ENCODE measurements at places on chromosomes 1 and 21.

- no peak for DNase-seq
Measured at GRCh38 chr21:34004013-34004938, 69.1 kb upstream of the MRPS6 start.

- no peak for DNase-seq
Measured at GRCh38 chr21:25867061-25867460, 132.3 kb downstream of the GABPA start.

DNA sequence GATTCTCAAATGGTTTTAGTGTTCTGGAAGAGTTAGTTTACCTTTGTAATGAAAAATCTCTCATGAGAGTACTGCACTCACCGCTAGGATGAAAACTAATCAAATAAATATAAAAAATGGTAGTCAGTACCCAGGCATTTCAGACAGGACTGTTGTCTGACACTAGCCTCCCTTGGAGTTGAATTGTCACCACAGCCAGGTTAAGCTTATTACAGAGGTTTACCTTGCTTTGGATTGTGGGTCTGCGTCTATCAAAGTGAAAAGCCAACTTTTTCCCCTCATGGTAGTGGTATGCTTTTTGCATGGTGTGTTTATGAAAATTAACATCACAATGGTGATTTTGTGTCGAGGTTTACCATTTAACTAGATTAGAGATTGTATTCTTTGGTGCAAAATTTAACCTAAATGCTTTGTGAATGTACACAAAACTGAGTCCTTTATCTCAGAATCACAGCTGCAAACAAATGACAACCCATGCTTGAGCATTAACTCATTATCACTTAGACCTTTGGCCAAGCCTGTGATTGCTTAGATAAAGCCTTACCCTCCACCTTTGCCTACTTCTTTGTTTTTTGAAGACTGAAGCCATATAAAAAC lies 20.1 kb downstream of the RAP1A start:
- DNase-seq, result no peak

DNA sequence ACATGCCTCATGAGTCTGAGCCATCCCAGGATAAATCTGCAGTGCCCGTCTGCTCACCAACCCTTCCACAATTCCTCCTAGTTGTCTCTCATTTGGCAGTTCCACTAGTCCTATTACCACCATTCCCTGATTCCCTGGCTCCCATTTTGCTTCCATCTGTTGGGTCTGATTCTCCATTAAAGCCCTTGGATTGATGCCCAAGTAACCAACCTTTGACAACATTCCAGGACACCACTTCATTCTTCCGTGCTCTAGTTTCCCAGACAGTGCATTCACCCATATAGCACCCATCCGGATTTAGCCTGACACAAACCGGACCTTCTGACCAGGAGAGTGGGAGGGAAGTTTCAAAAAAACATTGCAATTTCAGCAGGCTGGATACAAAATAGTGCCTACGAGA lies 189.4 kb upstream of the PALMD start:
- no peak for DNase-seq

DNA sequence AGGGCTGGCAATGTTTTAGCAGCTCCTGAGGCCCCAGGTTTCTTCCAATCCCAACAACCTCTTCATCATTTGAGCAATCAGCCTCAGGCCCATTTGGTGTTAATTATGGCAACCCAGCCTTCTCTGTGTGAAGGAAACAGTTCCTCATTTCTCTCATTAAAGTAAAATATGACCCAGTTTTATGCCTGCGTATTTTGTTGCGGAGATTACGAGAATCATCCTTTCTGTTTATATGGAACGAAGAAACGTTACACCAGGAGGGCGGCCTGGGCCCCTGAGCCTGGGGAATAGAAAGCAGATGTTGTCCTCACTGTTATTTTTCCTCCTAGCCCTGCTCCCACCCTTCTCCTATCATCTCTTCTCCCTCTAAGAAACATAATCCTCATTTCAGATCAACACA lies 332.2 kb upstream of the USP24 start:
- no peak for DNase-seq

- peak; percentile 13 for DNase-seq
Measured at GRCh38 chr1:240237305-240237721, 145.6 kb downstream of the FMN2 start.

DNA sequence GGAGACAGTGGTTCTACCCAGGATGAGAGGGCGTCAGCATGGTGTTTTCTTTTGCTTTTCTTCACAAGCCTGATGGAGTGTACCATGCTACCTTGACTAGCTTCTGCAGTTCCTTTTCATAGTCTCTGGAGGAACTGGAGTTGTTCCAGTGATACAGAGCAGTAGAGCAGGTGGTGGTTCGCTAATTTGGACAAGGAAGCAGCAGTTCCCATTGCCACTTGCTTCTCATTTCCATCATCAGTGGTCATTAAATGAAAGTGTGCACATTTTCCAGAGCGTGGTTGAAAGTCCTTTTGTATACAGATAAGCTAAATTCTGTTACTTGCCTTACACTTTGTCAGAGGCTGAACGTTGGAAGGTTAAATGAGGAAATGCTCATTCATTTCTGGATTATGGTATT lies 182.3 kb downstream of the C1orf21 start:
- DNase-seq, result no peak

- DNase-seq, result no peak
Measured at GRCh38 chr21:14080040-14080763, 130.6 kb downstream of the LIPI start.

GRCh38 chr1:237416924-237417655 lies 375.1 kb downstream of the RYR2 start:
- no peak for DNase-seq

- DNase-seq, result no peak
Measured at GRCh38 chr1:207845109-207845508, 65.8 kb downstream of the CD34 start.

DNA sequence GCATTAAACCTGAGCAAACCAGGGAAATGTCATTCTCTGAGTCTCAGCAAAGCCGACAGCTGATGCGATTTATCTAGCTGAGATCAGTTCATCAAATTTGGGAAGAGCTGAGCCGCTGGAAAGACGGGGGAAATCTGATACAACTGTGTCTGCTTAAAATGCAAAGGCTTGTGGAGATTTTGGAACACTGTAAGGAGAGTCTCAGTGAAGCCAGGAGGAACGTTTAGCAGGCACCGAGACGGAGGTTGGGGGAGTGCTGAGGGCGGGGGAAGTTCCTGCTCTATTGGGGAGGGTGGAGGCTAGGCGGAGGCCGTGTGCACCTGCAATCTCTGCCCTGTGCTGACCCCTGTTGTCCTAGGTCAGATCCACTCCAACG lies 143.2 kb upstream of the CSF3R start:
- no peak for DNase-seq

DNA sequence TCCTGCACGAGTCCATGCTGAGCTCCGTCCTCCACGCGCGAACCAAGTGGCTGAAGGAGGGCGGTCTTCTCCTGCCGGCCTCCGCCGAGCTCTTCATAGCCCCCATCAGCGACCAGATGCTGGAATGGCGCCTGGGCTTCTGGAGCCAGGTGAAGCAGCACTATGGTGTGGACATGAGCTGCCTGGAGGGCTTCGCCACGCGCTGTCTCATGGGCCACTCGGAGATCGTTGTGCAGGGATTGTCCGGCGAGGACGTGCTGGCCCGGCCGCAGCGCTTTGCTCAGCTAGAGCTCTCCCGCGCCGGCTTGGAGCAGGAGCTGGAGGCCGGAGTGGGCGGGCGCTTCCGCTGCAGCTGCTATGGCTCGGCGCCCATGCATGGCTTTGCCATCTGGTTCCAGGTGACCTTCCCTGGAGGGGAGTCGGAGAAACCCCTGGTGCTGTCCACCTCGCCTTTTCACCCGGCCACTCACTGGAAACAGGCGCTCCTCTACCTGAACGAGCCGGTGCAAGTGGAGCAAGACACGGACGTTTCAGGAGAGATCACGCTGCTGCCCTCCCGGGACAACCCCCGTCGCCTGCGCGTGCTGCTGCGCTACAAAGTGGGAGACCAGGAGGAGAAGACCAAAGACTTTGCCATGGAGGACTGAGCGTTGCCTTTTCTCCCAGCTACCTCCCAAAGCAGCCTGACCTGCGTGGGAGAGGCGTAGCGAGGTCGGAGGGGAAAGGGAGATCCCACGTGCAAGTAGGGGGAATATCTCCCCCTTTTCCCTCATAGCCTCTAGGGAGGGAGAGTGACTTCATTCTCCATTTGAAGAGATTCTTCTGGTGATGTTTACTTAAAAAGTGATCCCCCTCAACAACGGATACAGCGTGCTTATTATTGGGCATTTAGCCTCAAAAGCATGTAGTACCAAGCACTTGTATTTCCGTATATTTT lies 991 bp downstream of the PRMT6 start:
- peak; percentile 23 for DNase-seq

GRCh38 chr1:107680579-107680985 lies 284.4 kb downstream of the VAV3 start:
- DNase-seq, result no peak

DNA sequence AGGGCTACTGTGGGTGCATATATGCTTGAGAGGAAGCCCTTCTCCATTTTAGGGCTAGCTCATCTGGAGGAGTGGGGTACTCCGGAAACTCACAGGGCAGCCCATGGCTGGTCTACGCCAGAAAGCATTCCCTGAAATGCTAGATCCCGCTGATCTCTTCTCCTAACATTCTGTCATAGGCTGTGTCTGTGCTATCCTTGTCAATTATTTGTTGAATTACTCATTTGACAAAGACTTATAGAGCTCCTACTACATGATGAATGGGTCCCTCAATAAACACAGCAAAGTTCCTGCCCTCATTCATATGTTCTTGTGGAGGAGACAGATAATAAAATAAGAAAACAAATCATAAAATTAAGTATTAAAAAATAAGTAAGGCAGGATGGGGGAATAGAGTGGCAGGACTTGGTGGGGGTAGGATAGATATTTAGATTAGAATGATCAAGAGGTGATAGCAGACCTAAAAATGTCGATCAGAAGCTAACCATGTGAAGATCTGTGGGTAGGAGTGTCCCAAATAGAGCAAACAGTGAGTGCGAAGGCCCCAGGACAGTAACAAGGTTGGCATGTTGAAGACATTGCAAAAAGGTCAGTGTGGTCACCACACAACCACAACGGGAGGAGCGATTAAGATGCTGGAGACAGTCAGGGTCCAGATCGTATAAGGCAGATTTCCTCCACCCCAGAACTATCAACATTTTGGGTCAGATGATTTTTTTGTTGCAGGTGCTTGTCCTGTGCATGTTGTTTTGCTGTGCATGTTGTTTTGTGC lies 13.2 kb downstream of the NGF start:
- DNase-seq, result no peak

DNA sequence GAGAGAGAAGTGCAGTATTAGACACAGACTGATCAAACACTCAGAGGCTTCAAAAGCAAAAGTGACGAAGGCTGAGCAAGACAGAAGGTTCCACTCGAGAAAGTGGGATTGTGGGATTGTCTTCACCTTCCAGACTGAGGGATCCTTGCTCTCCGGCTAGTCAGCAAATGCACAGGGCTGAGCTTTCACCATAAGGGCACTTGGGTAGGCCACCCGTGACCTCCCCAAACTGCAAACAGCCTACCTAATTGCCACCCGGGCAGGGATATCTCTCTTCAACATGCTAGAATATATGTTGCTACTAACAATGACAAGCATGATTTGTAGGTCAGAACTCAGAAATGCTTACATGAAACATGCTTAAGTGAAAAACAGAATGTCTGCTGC lies 35.3 kb upstream of the RIPK4 start:
- DNase-seq, result no peak

- no peak for DNase-seq
Measured at GRCh38 chr1:246144931-246145330, 362.1 kb downstream of the SMYD3 start.

GRCh38 chr1:26957306-26957705 lies 3.0 kb downstream of the KDF1 start:
- DNase-seq, result no peak

DNA sequence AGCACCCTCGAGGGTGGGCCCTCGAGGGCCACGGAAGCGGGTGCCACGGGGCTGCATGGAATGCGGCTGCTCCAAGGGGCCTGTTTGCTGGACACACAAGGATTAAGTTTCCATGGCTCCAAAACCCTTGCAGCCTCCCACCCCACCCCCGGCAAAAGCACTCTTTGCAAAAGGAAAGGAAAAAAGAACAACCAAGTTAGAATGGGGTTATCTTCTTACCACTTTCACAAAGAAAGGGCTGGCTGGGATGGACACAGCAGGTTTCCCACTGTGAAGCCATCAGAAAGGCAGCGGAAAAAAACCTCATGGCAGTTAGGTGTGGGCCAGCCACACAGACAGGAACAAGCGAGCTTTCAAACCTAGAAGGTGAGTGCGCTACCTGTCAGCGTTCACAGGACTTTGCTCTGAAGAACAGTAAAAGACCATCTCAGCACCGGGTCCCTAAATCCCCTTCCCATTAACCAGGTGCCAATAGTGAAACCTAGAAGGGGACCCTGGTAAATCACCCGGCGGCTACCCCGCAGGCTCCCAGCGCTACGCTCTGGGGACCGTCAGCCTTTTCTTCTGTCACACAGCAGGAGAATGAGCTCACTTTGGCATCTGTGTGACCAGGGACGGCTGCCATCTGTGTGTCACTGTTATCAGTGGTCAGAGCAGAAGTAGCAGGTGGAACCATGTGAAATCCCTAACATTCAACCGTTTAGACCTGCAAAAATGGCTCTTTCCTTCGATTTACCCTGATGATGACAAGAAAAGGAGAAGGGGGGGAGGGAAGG lies 93.0 kb downstream of the SIM2 start:
- DNase-seq, result no peak

GRCh38 chr1:38050397-38051078 lies 3.9 kb upstream of the POU3F1 start:
- DNase-seq, result no peak

GRCh38 chr1:224526771-224527170 lies 89.3 kb upstream of the CNIH3 start:
- no peak for DNase-seq

DNA sequence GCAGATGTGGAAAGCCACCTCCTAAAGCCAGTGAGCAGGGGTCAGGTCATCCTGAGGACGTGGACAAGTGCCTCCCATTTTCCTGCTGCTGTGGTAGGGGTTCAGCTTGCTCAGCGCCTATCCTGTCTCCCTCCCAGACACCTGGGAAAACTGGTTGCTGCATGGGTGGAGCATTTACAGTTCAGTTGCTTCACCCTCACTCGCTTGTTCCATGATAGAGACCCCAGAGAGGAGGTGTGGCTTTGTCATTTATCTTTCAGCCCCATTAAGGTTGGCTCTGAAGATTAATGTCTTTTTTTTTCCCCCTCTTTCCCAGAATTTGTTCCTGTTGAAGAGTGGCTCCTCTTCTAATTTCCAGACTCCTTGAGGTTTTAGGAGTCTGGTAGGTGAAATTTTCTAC lies 9.2 kb downstream of the VANGL1 start:
- DNase-seq, result no peak

All from kidney capillary endothelial cell (primary cell).